Activated gamma-delta T cell (primary cell): ENCODE measurements at places on chromosomes 6 and 20.

DNA sequence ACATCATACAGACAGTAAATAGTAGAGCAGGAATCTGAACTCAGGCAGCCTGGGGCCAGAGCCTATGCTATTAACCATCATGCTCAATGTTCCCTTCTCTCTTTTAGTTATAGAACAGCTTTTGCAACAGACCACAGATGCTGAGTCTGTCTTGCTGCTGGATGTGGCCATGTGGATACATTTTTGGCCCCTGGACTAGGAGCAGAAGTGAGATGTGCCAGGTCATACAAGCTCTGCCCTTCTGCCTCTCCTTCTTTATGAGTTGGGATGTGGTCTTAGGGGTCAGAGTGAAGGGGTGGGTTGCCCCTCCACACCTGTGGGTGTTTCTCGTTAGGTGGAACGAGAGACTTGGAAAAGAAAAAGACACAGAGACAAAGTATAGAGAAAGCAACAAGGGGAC lies 14.6 kb upstream of the AARS2 start:
- no peak for DNase-seq

- DNase-seq, result no peak
These were observed 153.7 kb downstream of the FOXC1 start for GRCh38 chr6:1763404-1763803.

DNA sequence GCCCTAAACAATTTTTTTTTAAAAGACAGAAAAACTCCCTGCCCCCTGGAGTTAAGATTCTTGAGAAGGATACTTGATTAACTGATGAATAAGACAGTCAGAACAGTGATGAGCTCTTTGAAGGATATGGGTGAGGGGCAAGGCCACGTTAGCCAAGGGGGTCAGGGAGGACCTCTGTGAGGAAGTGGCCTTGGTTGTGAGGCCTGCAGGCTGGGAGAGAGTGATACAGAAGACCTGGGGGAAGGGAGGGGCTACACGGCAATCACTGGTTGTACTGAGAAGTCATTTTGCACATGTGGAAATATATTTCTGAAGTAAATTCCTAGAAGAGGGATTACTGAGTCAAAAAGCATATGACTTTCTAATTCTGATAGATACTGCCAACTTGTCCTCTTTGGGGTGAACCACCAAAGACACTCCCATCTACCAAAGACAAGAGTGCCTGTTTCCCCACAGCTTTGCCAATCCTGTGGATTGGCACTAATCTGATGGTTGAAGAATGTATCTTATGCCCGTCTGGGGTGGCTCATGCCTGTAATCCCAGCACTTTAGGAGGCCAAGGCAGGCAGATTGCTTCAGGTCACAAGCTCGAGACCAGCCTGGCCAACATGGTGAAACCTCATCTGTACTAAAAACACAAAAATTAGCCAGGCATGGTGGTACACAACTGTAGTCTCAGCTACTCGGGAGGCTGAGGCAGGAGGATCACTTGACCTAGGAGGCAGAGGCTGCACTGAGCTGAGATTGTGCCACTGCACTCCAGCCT lies 22.3 kb upstream of the BCAS4 start:
- no peak for DNase-seq

DNA sequence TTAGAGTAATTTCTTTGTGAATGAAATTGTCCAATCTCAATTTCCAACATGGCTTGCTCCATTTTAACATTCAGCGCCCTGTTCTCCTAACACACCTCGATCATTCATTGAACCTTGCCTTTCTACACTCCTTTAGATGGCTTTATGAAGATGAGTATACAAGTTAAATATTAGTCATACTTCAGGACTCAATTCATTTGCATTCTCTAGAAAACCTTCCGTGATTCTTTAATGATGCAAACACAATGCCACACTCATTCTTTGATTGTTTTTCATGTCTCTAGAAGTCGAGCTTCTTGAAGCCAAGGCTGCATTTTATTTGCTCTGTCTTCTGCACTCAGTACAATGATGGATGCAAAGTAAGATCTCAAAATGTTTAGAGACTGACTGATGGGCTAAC lies 641.2 kb downstream of the DOK5 start:
- no peak for DNase-seq

DNA sequence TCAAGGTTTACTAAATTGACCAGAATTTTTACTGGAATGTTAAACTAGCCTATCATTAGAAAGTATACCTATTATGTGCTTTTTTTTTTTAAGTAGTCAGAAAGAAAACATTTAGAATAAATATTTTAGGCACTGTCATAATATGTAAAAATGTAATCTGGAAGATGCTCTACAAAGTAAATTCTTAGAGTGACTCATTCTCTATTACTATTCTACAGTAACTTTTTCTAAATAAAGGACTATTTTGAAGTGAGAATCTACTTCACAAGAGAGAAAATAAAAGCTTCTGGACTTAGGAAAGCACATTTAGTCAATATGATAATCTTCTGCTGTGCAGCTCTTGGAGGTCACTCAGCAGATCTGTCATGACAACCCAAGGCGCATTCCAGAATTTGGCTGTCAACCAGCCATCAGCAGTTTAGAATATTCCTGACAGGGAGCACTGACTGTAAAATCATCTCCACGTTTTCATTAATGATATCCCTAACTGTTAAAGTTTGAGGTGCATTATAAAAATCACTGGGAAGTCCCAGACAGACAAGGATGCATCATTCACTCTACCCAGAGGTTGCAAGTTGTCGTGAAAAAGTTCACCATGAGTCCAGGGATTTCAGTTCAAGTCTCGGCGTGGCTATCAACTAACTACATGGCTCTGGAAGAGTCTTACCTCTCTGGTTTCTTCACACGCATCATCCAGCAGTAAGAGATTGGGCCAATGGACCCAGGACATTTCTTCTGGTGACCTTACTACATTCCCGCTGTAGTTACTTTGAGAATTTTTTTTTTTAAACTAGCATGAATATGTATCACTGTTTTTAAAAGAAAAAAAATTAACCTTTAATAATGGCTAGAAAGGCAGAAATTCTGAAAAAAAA lies 374.9 kb downstream of the GJA1 start:
- DNase-seq, result no peak
